ENCODE measurements at places on chromosomes 2 and 18.

DNA sequence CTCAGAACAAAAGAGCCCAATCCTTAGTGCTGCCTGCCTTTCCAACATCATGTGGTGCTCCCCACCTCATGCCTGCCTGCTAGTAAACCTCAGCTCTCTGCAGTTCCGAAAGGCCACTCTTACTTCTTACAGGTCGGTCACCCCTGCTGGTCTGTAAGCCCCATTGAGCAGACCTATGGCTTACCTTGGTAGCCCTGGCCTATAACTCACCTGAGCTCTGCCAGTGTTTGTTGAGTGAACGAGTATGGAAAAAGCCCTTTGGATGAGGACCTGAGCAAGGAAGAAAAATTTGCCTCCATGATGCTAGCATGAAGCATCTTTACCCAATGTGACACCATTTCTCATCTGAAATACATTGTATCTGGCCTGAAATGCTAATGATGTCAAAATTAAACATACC lies 83.3 kb downstream of the LIPG start:
- DNase-seq, result no peak

DNA sequence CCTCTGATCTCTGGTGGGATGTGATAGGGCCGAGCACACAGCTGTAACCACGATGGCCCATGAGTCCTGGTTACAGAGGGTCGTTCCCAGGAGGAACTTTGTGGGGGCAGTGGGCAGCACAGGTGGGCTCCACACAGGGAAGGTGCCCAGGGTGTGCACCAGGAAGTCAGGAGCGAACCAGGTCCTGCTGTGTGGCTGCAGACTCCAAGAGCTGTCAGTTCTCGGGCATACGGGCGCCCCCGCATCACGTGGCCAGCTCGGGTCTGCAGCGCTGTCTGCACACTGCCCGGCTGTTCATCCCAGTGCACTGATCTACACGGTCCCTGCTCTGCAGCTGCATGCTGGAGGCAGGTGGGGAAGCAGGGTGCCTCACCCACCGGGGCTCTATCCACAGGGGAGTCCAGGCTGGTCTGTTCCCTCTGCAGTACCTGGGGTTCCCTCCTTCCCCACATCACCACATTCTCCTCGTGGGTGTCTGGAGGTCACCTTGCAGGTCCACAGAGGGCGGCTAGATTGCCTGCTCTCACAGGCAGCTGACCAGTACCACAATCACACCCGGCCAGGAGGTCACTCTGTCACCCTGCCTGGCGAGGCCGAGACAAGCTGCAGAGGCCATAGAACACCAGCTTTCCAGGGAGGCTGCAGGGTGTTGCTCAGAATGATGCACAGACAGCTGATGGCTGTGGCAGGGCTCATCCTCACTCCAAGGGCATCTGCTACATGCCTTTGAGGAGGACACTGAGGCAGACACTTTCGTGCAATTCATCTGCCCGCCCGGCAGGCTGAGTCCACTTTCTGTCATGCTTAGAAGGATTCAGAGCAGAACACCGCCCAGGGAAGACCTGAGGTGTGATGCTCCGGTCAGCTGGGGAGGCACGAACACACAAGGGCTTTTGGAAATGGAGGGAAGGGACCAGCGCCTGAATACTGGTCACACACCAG lies 202.7 kb downstream of the EIPR1 start:
- DNase-seq, result no peak

- DNase-seq, result no peak
These were observed 46.0 kb upstream of the MTIF2 start for GRCh38 chr2:55314985-55315384.

- no peak for DNase-seq
These were observed 69.3 kb upstream of the HK2 start for GRCh38 chr2:74764429-74765272.

DNA sequence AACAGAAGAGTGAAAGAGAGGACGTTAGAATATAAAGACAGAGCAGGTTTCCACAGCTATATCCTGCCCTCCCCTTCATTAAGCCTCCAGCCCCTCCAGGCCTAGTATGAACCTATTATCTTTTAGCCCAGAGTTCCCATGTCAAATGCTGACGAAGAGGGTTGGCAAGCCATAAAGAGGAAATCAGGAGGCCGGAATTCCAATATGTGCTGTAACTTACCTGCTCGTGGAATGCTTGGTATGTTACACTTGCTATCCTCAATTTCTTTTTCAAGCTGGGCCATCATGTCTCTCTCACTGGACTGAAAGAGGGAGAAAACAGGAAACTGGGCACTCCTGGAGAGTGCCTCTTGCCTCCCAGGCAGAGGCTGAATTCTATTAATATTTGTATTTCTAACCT lies 264.1 kb downstream of the TRIB2 start:
- DNase-seq, result no peak

GRCh38 chr2:33292981-33293595 lies 183.4 kb upstream of the RASGRP3 start:
- no peak for DNase-seq

DNA sequence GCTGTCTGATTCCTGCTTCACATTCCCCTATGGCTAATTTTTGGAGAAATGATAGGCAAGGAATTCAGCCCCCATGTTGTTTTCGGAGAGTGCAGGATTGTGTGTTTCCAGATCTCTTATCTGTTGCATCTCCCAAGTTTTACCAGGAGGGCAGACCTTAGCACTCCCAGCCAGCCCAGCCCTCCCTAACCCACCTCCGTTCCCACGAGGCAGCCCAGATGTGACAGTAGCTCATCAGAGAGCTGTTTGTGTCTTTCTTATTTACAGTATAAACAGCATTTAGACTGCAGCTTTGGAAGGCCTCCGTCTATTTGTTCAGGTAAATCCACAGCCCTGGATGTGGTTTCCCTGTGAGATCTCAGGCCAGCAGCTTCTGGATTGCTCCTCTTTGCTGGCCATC lies 91.6 kb downstream of the THNSL2 start:
- DNase-seq, result no peak

DNA sequence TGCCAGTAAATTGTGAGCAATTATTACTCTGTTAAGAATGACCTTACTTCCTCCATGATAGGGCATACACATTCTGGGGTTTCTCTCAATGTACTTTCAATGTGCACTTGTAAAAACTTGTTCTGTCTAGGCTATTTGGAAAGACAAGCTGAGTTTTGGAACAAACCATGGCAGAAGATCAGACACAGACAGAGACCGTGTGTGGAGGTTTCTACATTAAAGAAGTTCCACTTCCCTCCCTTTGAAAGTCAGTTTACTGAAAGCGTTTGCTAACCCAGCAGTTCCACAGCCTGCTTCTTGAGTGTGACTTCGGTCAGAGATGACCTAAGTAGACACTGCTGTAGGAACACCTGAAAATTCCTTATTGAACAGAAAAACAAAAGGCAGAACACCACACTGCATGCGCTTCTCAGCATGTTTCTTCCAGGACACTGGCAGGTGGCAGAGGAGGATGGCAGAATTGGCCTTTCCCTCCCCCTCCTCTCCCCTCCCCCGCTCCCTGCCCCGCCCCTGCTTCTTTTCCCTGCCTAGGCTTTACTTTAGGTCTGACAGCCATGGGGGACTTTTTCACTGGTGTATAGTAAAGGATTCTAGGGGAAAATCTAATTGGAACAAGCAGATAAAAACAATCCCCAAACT lies 109.8 kb downstream of the NOL10 start:
- DNase-seq, result no peak

- no peak for DNase-seq
These were observed 166.5 kb upstream of the MYCN start for GRCh38 chr2:15773846-15774245.

- DNase-seq, result no peak
These were observed 126.5 kb downstream of the RNF144A start for GRCh38 chr2:7043690-7044089.

DNA sequence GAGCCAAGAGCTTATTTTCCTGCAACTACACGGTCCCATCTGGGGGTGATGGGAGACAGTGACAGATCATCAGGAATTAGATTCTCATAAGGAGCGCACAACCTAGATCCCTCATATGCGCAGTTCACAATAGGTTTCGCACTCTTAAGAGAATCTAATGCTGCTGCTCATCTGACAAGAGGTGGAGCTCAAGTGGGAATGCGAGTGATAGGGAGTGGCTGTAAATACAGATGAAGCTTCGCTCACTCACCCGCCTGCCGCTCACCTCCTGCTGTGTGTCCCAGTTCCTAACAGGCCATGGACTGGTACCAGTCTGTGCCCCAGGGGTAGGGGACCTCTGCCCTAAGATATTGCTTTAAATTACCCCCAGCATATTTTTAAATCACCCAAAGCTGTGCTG lies 10.8 kb downstream of the LRRFIP1 start:
- no peak for DNase-seq

GRCh38 chr2:50347358-50348044 lies 684.4 kb downstream of the NRXN1 start:
- peak; percentile 45 for DNase-seq

DNA sequence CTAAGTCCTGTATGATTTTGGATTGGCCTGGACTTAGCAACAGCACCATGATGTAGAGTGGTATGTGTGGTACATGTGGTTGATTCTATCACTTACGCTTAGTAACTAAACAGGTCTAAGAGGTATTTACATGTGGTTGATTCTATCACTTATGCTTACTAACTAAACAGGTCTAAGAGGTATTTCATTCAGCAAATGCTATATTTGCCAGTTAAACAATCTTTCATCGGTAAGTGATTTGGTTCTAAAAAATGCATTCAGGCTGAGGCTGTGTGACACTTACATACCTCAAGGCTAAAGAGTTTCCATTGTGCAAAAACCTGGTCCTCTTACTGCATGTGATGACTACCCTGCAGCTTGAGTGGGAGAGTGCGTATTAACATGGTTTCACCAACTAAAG lies 13.1 kb downstream of the EIF4E2 start:
- no peak for DNase-seq

- peak; percentile 43 for DNase-seq
These were observed 19.7 kb downstream of the CROCC2 start for GRCh38 chr2:240925568-240926515.
